ENCODE measurements at places on chromosomes 2 and 18.

GRCh38 chr2:61377046-61377445, 93.8 kb downstream of the USP34 start:
- DNase-seq = no peak

GRCh38 chr2:60966507-60967405, 50.8 kb upstream of the PEX13 start:
- no peak for DNase-seq

GRCh38 chr2:32357318-32358110, 691 bp downstream of the BIRC6 start:
- no peak for DNase-seq

DNA sequence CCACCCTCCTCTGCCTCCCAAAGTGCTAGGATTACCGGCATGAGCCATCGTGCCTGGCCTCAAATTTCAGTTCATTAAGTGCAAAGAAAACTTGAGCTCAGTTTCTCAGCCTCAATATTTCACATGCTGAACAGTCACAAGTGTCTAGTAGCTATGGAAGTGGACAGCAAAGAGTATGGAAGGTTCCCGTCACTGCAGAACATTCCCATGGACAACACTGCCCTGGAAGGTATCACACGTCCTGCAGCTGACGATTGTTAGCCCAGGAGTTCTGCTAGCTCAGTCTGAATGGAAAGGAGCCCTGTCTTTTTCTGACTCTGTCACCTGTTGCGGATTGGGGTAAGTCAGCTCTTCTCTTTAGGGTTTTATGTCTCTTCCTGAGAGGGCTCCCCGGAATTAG, 86.2 kb upstream of the PTPRM start:
- no peak for DNase-seq

GRCh38 chr18:3605954-3606443, 156.0 kb downstream of the TGIF1 start:
- no peak for DNase-seq
